ENCODE measurements at places on chromosomes 2 and 18.

- DNase-seq, result no peak
Observed at GRCh38 chr2:71801556-71801955, 346.1 kb downstream of the CYP26B1 start.

DNA sequence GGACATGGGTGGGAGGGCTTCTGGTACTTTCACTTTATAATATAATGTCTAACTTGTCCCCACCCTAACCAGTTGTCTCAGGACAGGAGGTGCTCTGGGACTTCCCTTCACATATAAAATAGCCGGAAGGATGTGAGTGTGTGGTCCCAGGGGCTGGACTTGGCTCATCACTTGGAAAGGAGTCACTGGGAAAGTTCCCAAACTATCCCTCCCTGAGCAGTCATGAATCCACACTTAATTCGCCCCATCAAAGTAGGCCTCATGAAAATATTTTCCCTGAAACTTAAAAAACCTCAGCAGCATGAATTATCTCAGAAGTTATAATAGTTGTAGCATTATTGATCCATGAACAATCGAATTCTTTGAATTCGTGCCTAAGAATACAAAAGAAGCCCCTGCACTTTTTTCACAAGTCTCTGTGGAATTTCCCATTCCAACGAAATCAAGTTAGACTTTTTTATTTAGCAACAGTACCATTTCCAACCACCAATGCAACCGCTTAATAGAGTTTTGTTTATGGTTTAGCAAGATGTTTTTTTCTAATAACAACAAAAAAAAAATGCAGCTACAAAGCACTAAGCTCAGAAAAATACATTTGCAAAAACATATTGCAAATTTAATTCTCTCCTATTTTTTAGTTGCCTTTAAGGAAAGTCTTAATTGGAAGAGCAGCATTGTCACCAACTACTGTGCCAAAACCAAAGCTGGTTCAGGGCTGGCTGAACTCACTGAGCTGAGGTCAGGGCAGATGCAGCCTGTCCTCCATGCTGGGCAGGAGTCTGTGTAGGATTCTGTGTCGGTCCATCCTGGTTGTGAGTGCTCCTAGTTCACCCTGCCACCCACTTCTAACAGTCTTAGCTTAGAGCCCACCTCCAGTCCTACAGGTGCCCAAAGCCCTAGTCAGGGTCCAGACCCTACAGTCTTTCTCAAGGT is 68.8 kb upstream of the SPTBN1 start:
- DNase-seq, result peak; percentile 77

DNA sequence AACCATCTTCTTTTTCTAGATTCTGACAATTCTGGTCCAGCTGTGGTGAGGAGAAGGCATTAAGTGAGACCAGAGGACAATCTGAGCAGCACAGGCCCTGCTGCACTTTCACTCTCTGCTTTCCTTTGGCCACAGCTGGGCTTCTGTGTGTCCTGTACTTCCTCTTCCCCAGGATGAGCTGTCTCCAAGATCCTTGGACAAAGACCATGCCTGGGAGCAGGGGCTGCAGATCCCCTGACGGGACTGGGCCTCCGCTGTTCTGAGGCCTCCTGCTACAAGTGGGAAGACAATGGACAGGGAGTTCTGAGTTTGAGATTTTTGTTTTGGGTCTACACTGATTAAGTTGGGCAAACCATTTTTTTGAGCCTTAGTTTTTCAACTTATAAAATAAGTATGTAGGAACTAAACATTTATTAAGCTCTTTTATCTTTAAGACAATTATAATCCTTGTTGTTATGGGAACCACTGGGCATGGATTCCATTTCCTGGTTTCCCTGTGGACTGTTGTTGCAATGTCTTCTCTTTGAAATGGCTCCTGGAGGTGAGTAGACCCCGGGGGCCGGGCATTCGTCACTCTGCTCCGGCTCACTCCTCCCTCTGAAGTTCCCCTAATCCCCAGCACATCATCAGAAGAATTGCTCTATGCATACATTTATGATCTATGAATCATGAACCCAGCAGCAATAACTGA is 266.6 kb downstream of the ACTR3 start:
- no peak for DNase-seq

DNA sequence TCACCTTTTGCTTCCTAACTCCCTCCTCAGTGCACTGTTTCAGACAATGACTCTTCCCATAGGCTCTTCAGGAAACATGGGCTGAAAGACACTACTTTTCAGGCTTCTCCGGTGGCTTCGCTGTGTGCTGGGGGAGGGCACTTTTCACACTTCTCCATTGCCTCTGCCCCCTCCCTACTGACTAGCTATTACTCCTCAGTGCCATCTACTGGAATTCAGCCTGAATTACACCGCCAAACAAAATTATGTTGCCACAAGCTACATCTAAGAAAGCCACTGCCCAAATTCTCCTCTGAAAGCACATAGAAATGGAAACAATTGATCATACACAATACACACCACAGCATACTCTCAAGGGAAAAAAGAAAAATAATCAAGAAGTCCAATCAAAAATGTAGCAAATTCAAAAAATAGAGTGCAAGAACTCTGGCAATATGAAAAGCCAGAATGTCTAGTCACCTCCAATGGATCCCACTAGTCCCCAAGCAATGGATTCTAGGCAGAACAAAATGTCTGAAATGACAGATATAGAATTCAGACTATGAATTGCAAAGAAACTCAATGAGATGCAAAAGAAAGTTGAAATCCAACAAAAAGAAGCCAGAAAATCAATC is 1139.4 kb upstream of the GYPC start:
- DNase-seq, result peak; percentile 6

- DNase-seq, result no peak
Observed at GRCh38 chr2:223994562-223995162, 37.4 kb downstream of the MRPL44 start.

GRCh38 chr2:42376758-42377157 is 15.7 kb upstream of the COX7A2L start:
- DNase-seq, result no peak

GRCh38 chr18:28594034-28594433 is 417.1 kb upstream of the CDH2 start:
- DNase-seq, result peak; percentile 24

DNA sequence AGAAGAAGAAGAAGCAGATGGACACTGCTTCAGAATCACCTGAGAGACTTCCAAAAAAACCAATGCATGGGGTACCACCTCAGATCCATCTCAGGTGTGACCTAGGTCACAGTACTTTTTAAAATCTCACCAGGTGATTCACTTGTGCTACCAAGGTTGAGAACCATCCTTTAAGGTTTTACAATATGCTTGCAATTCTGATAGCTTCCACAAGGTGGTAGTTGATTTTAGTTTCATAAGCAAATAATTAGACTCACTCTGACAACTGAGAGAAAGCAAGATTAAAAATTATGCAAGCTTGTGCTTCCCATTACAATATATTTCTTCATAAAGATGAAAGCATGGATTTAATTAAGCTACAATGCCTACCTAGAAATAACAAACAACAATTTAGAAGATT is 355.1 kb downstream of the EN1 start:
- peak; percentile 61 for DNase-seq

- DNase-seq, result no peak
Observed at GRCh38 chr18:24827501-24827900, 367.1 kb downstream of the HRH4 start.

DNA sequence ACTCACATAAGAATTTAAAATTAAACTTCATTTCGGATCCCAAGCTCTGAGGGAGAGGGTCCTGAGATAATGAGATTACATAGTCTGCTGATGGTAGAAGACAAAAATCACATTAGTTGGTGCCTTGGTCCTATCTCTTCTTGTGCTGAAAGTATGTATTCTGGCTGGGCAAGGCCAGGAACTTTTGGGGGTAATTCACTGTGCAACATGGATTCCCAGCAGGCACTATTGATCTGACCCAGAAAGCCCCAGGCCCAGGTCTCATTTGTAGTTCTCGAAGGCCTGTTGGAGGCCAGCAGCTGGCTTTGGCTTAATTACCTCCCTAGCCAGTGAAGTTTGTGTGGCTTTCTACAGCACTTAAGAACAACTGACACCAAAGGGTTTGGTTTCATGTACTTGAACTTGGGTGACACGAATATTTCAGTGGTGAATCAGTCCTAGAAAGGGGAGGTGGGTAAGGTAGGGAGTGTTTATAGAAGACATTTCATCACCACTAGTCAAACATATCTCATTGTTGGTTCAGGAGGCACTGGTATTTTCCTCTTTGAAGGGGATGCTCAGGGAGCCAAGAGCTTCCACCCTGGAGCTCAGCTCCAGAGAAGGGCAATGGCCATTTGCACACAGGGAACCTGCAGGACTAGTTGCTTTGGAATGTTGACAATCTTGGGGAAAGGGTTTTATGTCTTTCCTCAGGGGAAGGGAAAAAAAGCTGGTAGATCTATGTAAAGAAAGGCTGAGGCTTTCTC is 217.8 kb downstream of the OSR1 start:
- DNase-seq, result peak; percentile 71

GRCh38 chr2:198880986-198881385 is 576.8 kb downstream of the SATB2 start:
- DNase-seq, result no peak

DNA sequence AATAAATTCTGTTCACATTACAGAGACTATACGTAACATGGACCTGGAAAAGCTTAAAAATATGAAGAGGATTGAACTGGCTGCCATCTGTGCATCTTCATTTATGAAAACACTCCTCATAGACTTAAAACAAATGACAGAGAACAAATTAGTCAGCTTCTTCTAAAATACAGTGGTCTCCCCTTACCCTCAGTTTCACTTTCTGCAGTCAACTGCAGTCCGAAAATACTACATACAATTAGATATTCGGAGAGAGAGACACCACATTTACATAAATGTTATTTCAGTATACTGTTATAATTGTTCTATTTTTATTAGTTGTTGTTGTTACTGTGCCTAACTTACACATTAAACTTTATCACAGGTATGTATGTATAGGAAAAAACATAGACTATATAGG is 6.5 kb downstream of the RNF103 start:
- no peak for DNase-seq

DNA sequence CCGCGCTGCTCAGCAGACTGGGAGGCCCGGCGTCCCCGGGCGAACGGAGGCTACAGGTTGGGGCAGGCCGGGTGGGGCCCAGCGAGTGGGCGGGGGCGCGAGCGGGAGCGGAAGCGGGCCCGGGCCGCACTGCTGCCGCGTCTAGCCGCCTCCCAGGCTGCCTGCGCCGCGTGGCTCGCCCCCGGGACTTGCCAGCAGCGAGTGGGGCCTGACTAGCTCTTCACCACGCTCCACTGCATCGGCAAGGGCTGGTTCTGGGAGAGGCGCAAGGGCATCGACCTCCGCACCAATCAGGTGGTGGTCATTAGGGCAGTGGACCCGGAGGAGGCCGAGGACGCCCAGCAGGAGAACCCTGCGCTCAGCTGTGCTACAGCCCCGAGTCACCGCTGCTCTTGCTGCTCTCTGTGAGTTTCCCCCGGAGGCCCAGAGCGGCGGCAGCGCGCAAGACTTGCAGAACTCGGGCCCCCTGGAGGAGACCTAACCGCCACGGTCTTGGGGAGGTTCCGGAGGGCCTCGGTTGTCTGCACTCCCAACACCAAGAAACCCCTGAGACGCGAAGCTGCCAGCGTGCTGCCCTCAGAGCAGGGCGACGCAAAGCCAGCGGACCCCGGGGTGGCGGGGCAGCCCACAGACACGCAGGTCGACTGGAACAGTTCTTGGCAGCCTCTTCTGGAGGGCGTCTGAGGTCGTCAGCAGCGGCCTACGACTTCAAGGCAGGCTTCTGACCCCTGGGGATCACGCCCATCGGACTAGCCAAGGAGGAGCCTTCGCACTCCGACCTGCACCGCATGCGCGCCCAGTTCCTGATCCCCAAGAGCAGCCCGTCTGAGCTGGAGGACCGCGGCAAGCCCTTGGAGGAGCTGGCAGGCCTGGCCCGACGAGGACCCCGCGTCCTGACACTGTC is 27.2 kb upstream of the PTPN2 start:
- DNase-seq, result peak; percentile 3

DNA sequence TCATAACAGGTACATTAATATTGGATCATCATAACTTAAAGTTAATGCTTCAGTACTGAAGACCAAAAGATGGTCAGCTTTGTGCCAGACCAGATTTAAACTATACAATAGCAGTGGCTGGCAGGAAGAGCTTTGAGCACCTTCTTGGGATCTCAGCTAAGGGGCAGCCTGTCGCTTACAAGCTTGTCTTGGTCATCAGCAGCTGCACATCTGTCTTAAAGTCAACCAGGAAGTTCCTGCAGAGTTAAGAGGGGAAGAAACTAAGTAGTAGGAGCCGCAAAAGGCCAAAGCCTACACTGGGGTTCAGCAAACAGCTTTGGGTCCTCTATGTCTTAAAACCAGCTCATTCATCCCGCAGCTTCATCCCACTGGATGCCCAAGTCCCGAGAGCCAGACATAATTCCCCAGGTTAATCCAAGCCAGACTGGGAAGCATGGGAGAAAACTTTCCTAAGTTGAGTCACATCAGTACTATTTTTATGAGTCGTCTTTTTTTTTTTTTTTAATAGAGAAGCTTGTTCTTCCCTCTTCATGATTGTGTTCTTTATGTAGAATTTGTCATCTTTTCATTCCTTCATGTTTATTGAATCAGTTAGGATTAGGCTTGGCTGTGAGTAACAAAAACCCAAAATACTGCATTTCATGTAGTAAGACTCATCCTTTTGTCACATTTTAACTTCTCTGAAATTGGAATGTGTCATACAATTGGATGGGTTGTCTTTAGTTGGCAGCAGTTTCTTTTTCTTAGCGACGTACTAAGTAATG is 59.3 kb downstream of the SERTAD2 start:
- no peak for DNase-seq

- DNase-seq, result no peak
Observed at GRCh38 chr2:68877079-68877772, 6.0 kb upstream of the BMP10 start.

DNA sequence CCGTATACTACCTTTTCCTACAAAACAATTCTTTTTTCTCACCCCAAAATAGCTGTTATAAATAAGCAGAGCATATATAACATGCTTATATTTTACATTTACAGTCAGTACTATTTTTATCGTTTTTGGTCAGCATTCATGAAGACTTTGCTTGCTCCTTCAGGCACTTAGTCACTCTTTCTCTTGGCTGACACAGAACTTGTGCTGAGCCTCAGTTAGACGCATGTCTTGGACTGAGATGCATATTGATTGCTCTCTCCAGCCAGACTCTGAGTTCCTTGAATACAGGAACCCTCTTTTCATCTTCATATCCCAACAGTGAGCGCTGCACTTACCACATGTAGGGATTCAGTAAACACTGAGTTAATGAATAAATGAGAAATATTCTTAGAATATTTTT is 158.3 kb downstream of the RTN4 start:
- DNase-seq, result no peak

GRCh38 chr2:25279091-25279651 is 62.6 kb downstream of the DNMT3A start:
- peak; percentile 33 for DNase-seq

GRCh38 chr2:20589975-20590703 is 60.8 kb downstream of the HS1BP3 start:
- no peak for DNase-seq
